ENCODE measurements at places on chromosomes 3 and 15. TPM values are rescaled to one million over a fixed set of nuclear protein-coding genes. Genes with fewer than 3 reads are reported as not detected.
A peak's percentile ranks its signal among the peaks of the same experiment; 100 is the strongest.

Gene PLIN1
- total RNA-seq: 4.3 TPM

Gene FBXW12
- not detected for total RNA-seq

Gene PP2D1
- not detected for total RNA-seq

Gene GNB5
- 17.1 TPM for total RNA-seq

Gene GABRA5
- not detected for total RNA-seq

Gene SCN11A
- 1.1 TPM for total RNA-seq

DNA sequence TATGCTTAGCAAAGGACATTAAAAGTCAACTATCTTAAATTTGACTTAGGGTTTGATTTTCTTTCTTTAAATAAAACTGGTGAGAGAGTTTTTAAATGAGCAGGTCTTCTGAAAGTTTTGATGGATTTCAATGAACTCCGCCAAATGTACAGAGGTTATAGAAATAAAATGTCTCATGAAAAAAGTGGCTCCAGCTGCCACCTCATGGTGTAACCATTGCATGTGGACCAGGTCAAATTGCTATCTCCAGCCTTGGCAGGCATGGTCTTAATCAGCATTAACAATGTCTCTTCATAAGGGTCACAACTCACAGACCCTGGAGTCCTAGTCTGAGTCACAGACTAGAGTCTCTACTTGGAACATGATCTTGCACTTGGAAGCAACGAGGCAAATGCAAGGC lies 182.3 kb downstream of the ADAMTS17 start:
- H3K4me1 ChIP-seq: no peaks in the 10 kb centered on the region
- no peak for DNase-seq
- no peak overlapping the region for H3K27ac ChIP-seq

GRCh38 chr3:122563717-122564025 lies 429 bp downstream of the PARP9 start:
- peaks cover 42% of the 10 kb centered on the region for H3K36me3 ChIP-seq
- H3K27me3 ChIP-seq: no peaks in the 10 kb centered on the region
- H3K27ac ChIP-seq: peak overlapping the region; percentile 96
- DNase-seq: no peak
- peak overlapping the region; percentile 82 for H3K4me3 ChIP-seq

GRCh38 chr3:189593581-189593980 lies 37.6 kb upstream of the TP63 start:
- H3K27me3 ChIP-seq: no peaks in the 10 kb centered on the region
- no peak overlapping the region for H3K4me3 ChIP-seq
- H3K27ac ChIP-seq: no peak overlapping the region
- peaks cover 6% of the 10 kb centered on the region for H3K4me1 ChIP-seq
- H3K36me3 ChIP-seq: no peaks in the 10 kb centered on the region

DNA sequence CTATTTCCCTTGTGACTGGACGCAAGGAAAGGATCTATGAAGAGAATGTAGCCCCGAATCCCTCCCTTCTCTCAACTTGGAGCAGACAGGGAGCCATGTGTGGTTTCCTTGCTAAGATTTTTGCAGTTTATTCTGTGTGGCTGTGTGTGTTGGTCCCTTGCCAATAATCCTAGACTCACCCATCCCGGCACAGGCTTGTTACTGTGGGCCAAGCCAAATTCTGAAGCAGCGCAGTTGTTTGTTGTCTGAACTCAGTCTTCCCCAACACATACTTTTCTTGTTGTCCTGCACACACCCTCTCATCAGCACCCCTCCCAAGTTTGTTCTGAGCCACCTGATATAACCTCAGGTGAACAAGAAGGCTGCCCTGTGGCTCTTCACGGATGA lies 193.3 kb upstream of the CTDSPL start:
- no peaks in the 10 kb centered on the region for H3K36me3 ChIP-seq
- no peaks in the 10 kb centered on the region for H3K27me3 ChIP-seq
- no peak for DNase-seq
- no peak overlapping the region for H3K27ac ChIP-seq
- peaks cover 50% of the 10 kb centered on the region for H3K4me1 ChIP-seq
- H3K4me3 ChIP-seq: no peak overlapping the region

GRCh38 chr3:150699068-150699639 lies 4.6 kb downstream of the ERICH6 start:
- H3K36me3 ChIP-seq: no peaks in the 10 kb centered on the region
- no peaks in the 10 kb centered on the region for H3K4me1 ChIP-seq
- H3K27me3 ChIP-seq: no peaks in the 10 kb centered on the region
- no peak overlapping the region for H3K4me3 ChIP-seq
- H3K27ac ChIP-seq: no peak overlapping the region
- DNase-seq: no peak

GRCh38 chr3:126434931-126435411 lies 40.3 kb downstream of the CFAP100 start:
- H3K27ac ChIP-seq: no peak overlapping the region
- H3K36me3 ChIP-seq: peaks cover 37% of the 10 kb centered on the region
- no peak for DNase-seq
- no peak overlapping the region for H3K4me3 ChIP-seq

DNA sequence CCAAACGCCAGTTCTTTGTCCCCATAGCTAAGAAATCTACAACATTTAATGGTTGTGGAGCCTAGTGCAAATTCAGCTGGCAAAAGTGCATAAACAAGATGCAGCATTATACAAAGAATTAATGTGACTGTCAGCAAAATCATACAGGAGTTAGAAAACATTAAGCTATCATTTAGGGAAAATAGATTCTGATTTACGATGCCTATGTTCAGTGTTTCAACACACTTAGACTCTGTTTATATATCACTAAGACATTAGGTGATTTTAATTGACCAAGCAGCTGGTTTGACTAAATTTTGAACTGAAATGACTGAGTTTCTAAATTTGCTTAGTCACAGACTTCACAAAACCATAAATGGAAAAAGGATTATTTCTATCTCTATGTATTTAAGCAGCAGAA lies 1076.8 kb downstream of the TBL1XR1 start:
- no peaks in the 10 kb centered on the region for H3K4me1 ChIP-seq
- no peak overlapping the region for H3K4me3 ChIP-seq
- peak; percentile 7 for DNase-seq
- H3K27ac ChIP-seq: no peak overlapping the region
- no peaks in the 10 kb centered on the region for H3K36me3 ChIP-seq
- H3K27me3 ChIP-seq: no peaks in the 10 kb centered on the region

GRCh38 chr3:156862338-156862737 lies 36.2 kb downstream of the LEKR1 start:
- no peaks in the 10 kb centered on the region for H3K4me1 ChIP-seq
- H3K36me3 ChIP-seq: no peaks in the 10 kb centered on the region
- no peaks in the 10 kb centered on the region for H3K27me3 ChIP-seq
- H3K27ac ChIP-seq: no peak overlapping the region

GRCh38 chr15:24823473-24823872 lies 131.3 kb upstream of the SNRPN start:
- H3K36me3 ChIP-seq: no peaks in the 10 kb centered on the region
- DNase-seq: peak; percentile 71
- H3K27ac ChIP-seq: no peak overlapping the region
- no peaks in the 10 kb centered on the region for H3K27me3 ChIP-seq

- H3K27ac ChIP-seq: no peak overlapping the region
- H3K4me3 ChIP-seq: no peak overlapping the region
- H3K4me1 ChIP-seq: peaks cover 12% of the 10 kb centered on the region
- peaks cover 8% of the 10 kb centered on the region for H3K27me3 ChIP-seq
Measured at GRCh38 chr15:47188758-47189507, 528.4 kb upstream of the SEMA6D start.
